ENCODE measurements at places on chromosomes 5 and 9.

DNA sequence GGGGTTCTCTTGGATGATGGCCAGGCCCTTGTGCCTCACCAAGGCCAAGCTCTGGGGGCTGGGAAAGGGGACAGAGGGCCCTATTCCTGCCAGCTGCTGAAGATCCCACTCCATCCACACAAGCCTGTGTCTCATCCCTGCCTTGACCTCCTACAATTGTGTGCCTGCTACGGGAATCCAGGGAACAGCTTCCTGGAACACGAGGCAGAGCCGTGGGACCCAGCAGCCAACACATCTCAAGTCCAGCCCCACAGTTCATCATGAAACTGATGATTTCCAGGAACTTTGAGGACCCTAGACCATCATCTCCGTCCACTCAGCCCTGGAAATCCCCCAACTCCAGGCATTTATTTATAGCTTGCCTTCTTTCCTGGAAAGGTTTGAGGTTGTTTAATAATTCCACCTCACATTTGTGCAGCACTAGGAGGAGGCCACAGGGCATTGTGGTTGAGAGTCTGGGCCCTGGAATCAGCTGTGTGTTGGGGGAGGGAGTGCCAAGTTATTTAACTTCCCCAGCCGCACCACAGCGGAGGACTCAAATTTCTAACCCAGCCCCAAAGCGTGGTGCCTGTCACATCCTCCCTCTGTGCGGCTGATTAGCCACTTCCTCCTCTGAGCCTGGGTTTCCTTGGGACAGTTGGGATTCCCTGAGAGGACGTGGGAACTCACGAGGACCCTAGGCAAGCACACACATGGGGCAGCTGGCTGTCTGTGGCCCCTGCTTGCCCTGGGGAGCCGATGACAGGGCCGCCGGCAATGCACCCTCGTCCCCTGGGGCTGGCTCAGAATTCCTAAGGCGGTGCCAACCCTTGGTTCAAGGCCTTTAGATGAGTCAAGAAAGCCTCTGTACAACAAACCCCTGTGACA is 58.2 kb upstream of the GGTA1 start:
- peak; percentile 68 for DNase-seq

DNA sequence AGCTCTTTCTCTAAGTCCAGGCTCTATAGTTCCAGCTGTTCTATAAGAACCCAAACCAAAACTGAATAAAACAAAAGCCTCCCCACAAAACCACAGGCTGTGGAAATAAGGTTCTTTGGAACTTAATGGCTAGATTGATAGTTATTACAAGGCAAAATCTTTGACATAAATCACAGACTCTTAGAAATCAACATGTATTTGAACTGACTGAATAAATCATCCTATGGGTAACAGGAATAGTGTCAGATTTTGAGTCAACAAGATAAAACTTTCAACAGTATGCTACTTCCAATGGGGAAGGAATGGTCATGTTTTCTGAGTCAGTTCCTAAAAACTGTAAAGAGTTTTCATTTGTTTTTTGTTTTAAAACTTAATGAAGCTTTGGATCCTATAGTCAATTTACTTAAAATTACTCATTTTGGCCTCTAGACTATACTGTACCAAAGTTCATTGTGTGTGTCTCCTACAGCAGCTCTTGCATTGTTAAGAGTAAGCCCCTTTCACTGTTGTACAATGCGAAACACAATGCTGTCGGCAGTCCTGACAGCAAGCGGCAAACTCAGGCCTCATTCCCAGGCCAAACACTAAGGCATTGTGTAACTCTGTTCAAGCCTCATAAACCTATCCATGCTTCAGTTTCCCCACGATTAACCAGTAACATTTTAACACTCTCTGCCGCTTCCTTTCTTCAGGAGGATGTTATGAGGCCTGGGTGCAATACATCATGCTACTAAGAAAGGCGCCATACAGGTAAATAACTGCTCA is 134.1 kb downstream of the ARL15 start:
- DNase-seq: no peak

DNA sequence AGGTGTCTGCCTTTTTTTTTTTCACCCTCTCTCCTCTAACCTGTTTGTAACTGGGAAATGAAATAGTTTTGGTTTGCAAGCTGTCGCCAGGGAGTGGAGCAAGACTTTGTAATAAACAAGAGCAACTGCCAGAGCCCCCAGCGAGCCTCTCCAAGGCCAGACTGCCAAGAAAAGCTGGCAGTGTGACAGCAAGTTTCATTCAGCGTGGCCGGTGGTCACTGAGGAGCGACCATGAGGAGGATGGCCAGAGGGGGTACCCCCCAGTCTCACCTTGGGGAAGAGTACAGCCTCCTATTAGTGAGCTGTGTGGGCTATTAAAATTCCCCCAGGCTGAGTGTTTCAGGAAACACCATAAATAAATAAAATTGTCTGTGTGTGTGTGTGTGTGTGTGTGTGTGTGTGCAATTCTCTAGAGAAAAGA is 49.9 kb downstream of the ZFAND5 start:
- peak; percentile 45 for DNase-seq

- no peak for DNase-seq
These were observed 17.0 kb upstream of the CMBL start for GRCh38 chr5:10324518-10325370.

- DNase-seq: no peak
These were observed 45.4 kb downstream of the ANGPTL2 start for GRCh38 chr9:127076860-127077643.

GRCh38 chr5:74146796-74147195 is 493.7 kb downstream of the ENC1 start:
- DNase-seq: peak; percentile 74

DNA sequence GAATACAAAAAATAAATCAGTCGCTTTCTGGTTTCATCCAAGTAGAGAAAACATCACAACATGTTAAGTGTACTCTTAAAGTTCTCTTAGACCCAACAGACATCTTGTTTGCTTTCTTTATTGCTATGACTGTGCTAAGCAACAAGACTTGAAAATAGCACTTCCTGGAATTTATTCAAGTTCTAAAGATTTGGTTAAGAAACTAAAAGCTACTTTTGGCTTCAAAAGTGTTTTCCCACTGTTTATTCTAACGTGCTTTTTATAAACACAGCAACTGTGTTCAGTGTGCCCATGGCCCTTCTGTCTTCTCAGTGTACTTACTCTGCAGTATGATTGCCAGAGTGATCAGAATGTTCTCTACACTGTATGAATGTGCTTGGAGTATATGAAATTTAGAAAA is 109.8 kb downstream of the GIN1 start:
- DNase-seq: no peak

DNA sequence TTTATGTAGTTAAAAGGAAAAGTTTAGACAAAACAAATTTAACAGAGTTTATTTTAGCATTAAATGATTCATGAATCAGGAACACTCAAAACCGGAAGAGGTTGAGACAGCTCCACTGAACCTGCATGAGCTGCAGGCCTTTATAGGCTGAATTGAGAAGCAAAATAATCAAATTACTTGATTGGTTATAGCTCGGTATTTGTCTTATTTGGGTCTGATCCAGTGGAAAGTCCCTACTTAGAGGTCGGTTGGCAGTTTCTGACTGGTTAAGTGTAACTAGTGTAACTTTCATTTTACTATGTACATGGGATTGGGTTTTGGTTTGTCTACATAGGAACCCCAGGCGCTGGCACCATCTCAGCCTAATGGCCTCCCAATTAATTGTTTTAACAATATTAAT is 74.1 kb upstream of the PIK3R1 start:
- no peak for DNase-seq

GRCh38 chr9:132562306-132562573 is 20.2 kb upstream of the BARHL1 start:
- no peak for DNase-seq

DNA sequence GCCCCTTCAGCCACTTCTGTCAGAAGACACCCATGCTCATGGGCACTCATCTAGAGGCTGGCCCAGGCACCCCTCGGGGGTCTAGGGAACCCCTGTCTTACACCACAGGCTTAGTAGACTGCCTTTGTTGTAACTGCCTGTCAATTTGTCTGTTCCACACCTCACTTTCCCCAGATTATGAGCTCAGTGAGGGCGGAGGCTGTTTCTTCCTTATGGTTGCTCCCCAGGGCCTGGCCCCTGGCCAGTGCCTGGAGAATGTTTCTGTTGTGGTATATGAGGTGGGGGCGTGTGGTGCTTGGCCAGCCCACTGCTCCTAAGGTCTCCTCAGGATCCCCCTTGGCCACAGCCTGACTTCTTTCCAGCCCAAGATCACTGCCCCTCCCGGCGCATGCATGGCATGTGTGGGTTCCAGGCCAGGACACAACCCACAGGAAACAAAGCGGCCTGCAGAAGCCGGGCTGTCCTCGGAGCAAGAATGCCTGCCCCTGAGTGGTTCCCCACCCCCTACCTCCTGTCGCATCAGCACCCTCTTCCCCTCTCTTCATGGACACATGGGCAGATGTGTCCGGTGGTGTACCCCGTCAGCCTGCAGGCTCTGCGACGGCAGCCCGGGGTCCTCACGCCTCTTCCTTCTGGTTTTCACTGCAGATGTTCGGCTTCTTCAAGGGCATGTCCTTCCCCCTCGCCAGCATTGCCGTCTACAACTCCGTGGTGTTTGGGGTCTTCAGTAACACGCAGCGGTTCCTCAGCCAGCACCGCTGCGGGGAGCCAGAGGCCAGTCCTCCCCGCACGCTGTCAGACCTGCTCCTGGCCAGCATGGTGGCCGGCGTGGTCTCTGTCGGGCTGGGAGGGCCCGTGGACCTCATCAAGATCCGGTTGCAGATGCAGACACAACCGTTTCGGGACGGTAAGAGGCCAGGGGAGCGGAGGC is 17.7 kb downstream of the SLC25A48 start:
- no peak for DNase-seq

DNA sequence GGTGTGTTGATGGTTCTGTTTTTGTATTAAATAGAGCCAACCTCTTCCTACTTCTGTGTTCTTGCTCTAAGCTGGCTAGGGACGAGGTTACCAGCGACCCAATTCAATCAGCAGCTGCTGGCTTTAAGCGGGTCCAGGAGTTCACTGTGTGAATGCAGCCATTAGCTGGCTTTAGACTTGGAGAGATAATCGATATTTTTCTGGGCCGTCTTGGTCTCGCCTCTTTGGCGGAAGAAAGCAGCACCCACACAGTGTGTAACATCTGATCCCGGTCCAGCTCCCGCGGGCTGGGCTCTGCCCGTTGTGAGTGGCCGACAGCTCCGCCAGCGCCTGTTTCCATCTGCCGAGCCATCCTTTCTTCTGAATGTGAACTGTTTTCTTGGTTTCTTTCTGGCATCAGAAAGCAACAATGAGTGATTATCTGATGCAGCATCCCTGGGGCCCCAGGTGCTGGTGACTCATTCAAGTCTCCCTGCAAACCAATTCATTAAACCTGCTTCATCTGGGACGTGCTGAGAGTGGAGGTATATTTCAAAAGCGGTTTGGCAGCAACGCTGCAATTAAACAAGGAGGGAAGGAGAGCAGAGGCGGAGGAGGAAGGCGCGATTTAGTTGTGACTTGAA is 90.8 kb upstream of the IRX4 start:
- no peak for DNase-seq

DNA sequence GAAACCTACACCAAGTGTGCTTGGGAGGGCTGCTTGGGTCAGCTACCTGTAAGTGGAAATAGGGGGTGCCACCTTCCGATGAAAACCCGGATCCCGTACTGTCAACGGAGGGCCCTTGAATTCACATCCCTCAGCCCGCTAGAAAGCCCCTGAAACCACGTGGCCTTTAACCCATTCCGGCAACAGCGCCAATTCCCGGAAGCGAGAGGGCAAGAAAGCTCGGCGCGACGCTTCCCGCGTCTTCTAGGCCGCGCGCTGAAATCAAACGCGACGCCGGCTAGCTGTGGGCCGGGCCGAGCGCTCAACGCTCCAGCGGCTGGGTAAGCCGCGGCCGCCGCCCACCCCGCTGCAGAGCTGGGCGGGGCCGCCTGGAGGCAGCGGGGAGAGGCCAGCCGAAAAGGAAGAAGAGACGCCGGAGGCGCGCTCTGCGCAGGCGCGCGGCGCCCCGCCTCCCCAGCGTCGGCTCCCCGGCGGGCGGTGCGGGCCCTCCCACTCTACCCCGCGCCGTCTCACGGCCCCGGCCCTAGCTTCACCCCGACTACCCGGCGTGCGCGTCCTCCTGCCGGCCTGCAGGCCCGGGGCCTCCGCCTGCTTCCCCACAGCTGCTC is at the start of gene KIF2A:
Gene KIF2A, plus strand, starts transcription at position 492 of the 608 bp plus-strand sequence. CDS start 267 bp downstream, outside the sequence.
- DNase-seq: peak; percentile 91

- DNase-seq: no peak
These were observed 502.8 kb downstream of the LRRC70 start for GRCh38 chr5:63081402-63081801.

GRCh38 chr9:116695438-116695837 is 8.3 kb downstream of the TRIM32 start:
- DNase-seq: no peak
